ENCODE measurements at places on chromosomes 7 and 10. TPM values are rescaled to one million over a fixed set of nuclear protein-coding genes. Genes with fewer than 3 reads are reported as not detected.

CFAP46 gene
- 0.54 TPM for total RNA-seq

ARHGAP19 gene
- 10.9 TPM for total RNA-seq

DLX5 gene
- not detected for total RNA-seq

PNLIPRP3 gene
- total RNA-seq: not detected

AS3MT gene
- total RNA-seq: 0.54 TPM

PSD gene
- 0.11 TPM for total RNA-seq

PNLIPRP2 gene
- total RNA-seq: not detected

Data from dermis lymphatic vessel endothelial cell (primary cell).